ENCODE measurements at places on chromosomes 5 and 9.

DNA sequence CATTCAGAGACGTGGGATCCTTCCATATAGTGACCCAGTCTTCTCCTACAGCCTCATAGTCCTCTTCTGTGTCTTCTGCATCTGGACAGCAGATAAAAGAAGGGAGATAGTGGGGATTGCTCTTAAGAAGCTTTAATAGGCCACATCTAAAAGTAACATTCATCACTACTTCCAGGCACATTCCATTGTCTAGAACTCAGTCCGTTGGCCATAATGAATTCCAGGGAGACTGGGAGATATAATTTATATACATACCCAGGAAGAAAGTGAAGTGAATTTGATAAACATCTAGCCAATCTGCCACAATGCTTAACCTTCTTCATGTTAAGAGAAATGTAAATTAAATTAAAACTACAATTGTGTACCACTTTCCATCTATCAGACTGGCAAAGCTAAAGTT lies 22.5 kb upstream of the GLIPR2 start:
- no peak for DNase-seq

GRCh38 chr9:77810637-77811119 lies 162.6 kb upstream of the GNA14 start:
- DNase-seq = no peak

- DNase-seq = no peak
These were observed 26.9 kb downstream of the INVS start for GRCh38 chr9:100125910-100126309.

DNA sequence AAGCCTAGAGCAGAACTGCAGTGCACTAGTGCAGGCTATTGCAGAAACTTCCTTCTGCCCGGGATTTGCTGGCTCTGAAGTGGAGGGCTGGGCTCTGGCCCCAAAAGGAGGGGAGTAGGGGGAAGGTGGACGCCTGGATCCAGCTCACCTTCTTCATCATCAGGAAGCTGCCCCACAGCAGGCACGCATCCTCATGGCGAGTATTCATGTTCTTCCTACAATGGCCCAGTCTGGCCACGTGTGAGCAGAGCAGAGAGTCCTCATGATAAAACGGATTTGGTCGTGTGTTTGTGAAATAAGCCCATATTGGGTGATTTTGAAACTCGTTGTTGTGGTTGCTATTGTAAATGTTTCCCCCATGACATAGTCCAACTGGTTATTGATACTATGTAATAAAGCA lies 8.2 kb upstream of the GLIPR2 start:
- no peak for DNase-seq

GRCh38 chr5:142151436-142152383 lies 43.1 kb downstream of the NDFIP1 start:
- peak; percentile 71 for DNase-seq

- no peak for DNase-seq
These were observed 1.4 kb downstream of the ERGIC1 start for GRCh38 chr5:172835290-172835993.

DNA sequence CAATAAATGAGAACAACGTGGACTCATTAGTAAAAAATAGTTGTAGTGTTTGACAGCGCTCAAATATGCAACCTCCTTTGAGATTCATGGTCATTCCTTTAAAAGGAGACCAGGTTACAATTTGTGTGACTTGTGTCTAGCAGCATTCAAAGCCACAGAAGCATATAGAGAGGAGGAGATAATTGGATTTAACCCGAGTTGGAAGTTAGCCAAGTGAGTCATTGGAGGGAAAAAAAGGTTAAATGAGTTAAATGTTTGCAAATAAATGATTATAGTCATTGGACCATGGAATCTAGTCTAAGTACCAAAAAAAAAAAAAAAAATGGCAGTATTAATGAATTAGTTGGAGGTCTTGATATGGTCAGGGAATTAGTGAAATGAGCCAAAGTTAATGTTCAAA lies 90.9 kb downstream of the ITGA1 start:
- DNase-seq = no peak

DNA sequence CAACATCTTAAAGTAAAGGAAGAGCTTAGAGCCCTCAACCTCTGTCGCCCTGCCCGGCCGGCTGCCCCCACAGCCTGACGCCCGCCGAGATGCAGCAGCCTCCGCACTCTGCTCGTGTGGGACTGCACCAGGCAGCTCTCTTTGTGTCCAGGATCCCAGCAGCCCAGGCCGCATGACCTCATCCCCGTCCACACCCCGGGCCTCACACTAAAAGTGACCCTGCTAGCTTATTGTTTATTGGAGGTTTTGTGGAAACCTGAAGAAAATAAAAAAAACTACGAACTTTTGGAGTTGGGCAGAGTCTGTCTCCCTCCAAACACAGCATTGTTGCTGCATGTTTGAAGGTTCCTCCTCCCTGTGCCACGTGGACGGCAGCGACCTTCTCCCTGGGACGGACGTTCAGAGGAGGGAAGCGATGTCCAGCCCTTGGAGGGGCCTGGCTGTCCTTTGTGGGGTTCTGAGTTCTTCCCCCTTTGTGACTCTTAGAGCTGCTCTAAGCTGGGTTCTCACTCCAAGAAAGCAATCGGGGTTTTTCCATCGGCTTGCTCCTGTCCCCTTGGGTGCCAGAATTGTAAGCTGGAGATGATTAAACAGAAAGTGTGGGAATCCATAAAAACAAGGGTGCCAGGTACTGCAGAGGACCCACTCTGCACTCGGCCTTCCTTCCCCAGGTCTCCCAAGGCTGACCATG lies 103.5 kb upstream of the COL5A1 start:
- no peak for DNase-seq

DNA sequence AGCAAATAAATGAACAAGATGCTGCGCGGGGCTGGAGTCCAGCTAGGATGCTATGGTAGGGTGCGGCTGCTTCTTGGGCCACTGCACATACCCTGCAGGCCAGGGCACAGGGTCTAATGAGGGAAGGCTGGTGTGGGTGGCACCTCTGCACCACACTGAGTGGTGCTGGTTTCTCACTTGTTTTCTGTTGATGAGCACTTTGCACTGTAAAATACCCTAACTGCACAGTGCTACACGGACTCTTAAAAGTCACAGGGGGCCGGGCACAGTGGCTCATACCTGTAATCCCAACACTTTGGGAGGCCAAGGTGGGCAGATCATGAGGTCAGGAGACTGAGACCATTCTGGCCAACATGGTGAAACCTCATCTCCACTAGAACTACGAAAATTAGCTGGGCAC lies 52.7 kb upstream of the DMRT1 start:
- no peak for DNase-seq

GRCh38 chr5:180069589-180070247 lies 1.8 kb downstream of the RNF130 start:
- no peak for DNase-seq

DNA sequence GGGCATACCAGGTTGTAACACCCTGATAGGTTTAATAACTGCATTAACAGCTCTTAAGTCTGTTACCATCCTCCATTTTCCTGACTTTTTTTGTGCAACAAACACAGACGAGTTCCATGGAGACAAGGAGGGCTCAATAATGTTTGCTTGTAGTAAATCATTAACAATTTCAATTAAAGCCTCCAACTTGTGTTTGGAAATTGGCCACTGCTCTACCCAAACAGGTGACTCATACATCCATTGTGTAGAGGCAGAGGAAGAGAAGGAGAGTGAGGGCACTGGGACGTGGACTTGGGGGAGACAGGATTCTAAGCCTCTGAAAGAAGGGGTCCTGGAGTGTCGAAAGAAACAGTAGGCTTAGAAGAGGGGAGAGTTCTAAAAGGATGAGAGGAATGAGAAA lies 213.6 kb upstream of the KCNN2 start:
- DNase-seq = no peak

DNA sequence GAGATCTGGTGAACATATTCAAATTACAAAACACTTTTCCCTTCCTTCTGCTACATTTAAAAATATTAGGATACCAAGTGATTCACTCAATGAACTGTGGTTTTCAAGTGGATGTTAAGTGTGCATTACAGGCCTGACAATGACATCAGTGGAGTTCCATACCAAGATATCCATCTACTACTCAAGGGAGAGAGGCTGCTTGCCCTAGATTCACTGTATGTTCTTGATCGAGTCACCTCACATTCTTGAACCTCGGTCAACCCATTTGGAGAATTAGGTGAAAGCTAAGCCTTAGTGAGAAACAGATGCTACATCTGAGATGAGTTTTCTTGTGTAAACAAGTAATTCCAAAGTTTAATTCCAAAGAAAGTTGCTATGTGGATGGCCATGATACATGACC lies 142.2 kb downstream of the FGF10 start:
- DNase-seq = no peak

- DNase-seq = no peak
These were observed 241.2 kb downstream of the CETN3 start for GRCh38 chr5:90168399-90168798.

DNA sequence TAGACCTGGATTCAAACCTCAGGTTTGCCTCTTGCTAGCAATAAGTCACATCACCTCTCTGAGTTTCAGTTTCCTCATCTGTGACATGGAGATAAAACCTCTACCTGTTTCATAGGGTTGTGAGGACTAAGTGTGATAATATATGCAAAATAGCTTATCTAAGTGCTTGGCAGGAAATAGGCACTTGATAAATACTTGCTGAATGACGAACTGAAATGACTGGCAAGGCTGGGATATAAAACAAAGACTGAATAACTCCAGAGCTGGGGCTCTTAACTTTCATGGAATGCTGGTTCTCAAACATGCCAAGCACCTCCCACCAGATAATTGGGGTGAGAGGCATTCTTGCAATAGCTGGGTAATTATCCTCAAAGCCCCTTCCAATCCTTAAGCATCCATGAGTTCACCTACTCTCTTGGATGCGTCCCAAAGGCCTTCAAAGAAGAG lies 87.6 kb downstream of the ADRB2 start:
- no peak for DNase-seq

GRCh38 chr5:133707629-133708028 lies 95.3 kb upstream of the FSTL4 start:
- DNase-seq = no peak

- no peak for DNase-seq
These were observed 13.8 kb upstream of the LHX2 start for GRCh38 chr9:123997665-123998277.

- DNase-seq = no peak
These were observed 219.6 kb downstream of the ADAMTS6 start for GRCh38 chr5:65262096-65262495.

DNA sequence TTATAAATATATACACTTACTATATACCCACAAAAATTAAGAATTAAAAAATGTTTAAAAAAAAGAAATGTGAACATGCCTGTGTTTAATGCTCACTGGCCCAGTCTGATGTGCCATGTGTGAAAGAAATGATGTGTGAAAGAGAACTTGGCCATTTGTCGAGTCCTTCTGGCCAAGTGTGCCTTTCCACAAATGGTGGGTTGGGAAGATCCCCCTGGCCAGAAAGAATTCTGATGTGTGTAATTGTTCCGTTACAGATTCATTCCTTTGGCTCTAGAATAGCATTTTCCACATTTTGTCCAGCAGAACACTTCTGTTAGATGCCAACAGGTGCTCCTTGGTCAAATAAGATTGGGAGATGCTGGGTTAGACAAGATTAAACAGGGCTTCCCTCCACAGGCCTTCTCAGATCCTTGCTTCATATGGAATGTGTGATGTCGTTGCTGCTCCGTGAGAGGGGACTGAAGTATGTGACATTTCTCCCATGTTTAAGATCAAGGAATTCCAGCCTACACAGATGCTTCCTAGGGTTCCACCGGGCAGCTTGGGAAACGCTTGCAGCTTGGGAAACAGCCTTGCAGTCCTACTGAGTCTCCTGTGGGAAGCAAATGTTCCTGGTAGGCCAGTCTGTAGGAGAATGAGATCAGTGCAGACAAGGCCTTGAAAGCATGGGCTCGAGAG lies 32.1 kb downstream of the GDNF start:
- DNase-seq = no peak

GRCh38 chr5:117731446-117731845 lies 1156.8 kb upstream of the SEMA6A start:
- DNase-seq = no peak
